ENCODE measurements at places on chromosomes 7 and 10.
A peak's percentile ranks its signal among the peaks of the same experiment; 100 is the strongest.

DNA sequence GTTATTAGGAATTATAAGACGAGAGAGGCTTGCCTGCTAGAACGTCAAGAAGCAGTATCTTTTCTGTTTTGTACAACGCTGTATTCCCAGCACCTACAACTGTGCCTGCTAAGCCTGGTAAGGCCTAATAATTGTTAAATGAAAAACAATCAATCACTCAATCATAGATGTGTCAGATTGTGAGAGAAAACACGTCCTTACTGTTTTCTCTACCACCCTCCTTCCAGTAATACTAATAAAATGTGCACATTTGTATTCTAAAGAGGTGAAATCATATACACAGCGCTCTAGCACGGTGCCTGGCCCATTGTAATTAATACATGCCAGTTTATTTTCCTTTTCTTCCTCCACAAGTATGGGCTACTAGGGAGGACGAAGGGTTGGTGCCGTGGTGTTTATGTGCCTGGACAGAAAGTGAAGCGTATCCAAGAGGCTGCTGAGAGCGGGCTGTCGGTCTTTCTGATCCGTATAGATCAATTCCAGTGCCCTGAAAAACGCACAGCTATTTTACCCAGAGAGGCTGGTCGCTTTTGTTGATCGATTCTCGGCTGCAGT is 1.5 kb upstream of the AUTS2 start:
- no peak for DNase-seq

GRCh38 chr10:111128331-111129180 is 51.7 kb downstream of the ADRA2A start:
- peak; percentile 39 for DNase-seq

DNA sequence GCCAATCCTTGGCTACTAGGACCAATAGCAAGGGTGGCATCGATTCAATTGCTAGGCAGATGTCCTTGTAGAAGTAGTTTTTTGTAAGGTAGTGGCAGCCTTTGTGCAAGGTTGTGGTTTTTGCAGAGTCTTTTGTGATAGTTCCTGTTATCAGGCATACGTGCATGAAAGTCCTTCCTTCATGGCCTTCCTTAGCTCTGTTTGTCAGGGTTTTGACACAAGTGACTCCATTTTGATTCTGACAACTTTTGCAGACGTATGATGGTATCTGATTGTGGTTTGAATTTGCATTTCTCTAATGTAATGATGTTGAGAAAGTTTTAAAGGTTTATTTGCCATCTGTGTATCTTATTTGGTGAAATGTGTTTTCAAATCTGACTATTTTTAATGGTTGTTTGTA is 71.8 kb upstream of the SYPL1 start:
- no peak for DNase-seq

- no peak for DNase-seq
These were observed 1092.4 kb downstream of the LRMDA start for GRCh38 chr10:76523791-76524351.

DNA sequence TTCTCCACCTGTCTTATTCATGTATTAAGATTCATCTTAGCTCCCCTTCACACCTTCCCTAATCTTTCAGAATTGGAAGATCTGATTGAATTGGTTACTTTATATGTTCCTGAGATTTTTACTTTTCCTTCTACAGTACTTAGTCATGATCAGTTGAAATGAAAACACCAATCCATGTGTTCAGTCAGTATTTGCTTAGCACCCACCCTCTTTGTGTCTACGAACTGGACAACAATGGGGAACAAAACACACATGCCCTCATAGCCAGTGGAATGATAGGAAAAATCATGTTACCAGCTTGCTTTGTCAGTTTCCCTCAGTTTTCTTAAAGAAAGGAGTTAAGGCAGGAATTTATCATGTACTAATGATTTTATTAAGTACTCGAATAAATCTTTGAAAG is 2.0 kb downstream of the MASTL start:
- DNase-seq: no peak

- DNase-seq: no peak
These were observed 205.9 kb upstream of the SVIL start for GRCh38 chr10:29840516-29841276.

Measured in iPS-NIHi11 (cell line).